Renal cortical epithelial cell (primary cell): ENCODE measurements at places on chromosomes 16 and 17.

DNA sequence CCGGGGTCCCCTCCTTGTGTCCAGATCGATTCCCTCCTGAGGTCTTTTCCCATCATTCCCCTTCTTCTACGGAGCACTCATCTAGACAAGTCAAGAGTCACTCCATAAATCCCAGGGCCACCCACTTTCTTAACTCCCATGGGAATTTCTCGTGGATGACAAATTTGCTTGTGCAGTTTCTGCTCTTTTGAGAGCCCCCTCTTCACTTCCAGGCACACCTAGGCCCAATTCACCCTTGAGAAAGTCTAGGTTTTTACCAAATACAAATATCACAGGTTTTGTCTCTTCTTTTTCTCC lies 522 bp upstream of the POLDIP2 start:
- no peak for DNase-seq

DNA sequence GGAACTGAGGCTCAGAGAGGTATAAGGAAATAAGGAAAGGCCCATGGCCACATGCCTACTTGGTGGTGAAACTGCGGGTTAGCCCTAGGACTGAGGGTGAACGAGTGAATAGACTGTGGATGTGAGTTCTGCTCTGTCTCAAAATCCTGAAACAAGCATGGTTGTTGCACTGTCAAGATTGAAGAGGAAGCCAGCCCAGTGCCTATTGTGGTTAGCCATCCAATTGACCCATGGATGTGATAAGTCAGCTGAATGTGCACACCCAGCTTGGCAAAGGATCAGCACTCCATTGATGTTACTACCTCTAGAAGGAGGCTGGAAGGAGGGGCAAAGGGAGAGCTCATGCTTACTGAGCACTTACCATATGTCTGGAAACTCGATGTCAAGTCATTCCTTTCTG lies 4.5 kb downstream of the TMEM114 start:
- no peak for DNase-seq

DNA sequence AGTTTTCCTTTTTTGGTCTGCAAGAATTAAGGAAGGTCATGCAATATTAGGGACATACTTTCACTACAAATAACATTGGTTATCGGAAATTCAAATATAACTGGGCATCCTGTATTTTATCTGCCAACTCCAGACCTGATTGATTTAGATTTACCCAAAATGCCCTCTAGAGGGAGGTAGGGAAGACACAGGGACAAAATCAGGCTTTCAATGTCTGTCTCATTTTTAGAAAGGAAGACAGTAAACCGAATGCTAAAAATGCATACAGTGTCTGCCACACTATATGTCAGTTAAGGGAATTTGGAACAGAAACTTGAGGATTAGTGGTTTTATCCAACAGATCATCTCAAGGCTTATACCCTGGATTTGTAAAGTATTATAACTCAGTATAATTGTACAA lies 161.7 kb upstream of the SOX9 start:
- peak; percentile 15 for DNase-seq

- peak; percentile 50 for DNase-seq
These were observed 1.5 kb upstream of the SREBF1 start for GRCh38 chr17:17837966-17838962.

DNA sequence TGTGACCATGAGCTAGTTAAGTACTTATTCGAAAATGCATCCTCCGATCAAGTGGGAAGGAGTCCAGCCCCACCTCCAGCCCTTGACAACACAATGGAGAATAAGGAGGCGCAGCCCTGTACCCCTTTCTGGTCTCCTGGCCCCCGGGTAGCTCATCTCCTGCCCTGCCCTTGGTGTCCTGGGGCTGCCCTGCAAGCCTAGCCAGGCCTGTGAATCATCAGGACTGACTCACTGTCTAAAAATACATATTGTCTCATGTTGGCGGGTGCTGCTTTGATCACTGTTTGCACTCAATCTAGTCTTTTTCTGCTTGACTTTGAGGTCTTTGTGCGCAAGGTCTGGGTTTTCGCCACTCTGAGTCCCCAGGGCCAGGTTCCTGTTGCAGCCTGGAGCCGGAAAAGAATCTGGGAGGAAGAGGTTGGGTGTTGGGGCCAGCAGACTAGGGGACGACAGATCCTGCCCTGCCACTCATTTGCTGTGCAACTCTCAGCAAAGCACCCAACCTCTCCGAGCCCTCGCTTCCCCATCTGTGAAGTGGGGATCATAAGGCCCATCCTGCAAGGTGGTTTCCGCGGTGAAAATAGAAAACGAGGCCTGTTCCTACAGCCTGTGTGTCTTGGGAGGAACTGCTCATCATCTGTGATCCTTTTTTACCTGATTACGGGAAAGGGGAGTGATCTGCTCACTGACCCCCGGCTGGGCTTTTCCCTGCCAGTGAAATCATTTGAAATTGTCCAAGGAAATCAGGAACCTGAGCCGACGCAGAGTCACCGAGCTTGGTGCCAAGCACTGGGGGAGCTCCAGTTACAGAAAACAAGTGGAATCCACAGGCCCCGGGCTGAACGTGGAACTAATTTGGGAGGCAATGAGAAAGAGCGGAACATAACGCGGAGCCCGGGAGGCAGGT lies 230.4 kb downstream of the PARN start:
- peak; percentile 68 for DNase-seq

DNA sequence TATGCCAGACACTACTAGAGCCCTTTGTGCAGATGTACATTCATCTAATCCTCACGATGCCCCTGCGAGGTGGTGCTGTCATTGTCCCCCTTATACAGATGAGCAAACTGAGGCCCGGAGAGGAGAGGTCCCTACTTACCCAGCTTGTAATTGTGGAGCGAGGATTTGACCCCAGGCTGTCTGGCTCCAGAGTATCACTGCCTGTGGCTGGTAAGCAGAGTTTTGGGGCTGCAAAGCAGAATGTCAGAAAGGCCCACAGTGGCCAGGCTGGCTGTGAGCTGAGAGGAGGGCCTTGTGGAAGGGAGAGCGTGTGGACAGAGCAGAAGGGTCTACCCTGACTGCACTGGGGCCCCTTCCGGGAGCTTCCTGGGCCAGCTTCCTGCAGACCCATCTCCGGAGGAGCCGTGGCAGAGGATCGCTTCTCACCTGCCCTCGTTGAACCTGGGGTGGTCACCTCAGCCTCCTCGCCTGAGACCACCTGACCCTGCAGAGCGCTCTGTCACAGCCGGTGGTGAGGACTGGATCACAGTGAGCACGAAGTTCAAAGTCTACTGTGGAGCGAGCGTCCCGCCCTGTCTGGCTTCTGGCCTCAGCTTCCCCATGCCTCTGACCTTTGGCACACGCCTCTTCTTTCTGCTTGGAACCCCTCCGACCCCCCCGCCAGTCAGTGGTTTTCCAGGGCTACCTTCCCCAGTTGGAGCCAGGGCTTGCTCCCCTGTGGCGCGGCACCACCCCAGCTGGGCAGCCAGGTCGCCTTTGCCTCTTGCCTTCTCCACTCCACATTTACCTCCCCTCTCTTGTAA lies 12.1 kb downstream of the CMIP start:
- DNase-seq, result no peak

DNA sequence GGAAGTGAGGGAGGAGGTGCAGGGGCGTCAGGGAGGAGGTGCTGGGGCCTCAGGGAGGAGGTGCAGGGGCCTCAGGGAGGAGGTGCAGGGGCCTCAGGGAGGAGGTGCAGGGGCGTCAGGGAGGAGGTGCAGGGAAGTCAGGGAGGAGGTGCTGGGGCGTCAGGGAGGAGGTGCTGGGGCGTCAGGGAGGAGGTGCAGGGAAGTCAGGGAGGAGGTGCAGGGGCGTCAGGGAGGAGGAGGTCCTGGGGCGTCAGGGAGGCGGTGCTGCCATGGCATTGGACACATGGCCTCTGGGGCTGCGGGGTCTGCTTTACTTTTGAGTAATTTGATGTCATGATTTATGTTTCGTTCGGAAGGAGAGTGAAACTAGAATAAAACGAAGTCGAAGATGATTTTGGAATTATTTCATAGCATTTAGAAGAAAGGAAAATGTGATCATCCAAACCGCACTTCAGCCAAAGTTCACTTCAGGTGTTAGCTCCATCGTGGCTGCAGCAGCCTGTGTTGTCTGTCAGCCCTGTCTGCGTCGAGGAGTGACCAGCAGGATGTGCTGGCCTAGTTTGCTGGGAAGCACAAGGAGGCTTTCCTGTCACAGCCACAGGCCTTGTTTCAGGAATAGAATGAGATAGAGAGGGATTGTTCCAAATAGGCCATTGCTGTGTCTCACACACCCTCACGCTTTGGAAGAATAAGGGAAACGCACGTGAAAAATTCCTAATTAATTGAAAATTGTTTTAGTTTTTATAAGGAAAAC lies 42.8 kb downstream of the RAB11FIP3 start:
- DNase-seq, result no peak

DNA sequence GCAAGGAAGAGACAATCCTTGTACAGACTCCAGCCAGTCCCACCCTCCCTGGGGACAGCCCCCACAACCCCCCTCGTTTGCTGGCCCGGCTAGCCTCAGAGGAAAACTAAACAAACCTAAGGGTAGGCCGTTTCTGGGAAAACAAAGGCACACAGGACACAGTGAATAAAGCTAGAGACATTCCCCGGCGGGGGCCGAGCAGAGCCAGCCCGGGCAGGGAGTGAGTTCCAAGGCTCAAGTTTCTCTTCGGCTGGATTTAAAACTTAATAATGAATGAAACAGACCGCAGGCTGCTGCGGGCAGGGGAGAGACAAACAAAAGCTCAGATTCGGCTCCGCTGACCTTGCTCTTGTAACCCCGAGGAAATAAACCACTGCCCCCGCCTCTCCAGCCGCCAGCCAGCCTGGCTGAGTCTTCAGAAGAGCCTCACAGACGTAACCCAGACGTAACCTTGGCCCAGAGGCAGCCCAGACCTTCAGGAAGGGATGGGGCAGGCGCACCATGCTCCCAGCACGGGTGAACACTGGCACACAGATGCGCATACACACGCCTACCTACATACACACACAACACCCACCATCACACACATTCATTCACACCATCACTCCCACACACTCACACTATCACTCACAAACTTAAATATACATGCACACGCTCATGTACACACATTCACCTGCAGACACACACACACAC lies 216.0 kb downstream of the ZNF423 start:
- peak; percentile 24 for DNase-seq

GRCh38 chr17:57701124-57701523 lies 44.0 kb downstream of the CCDC182 start:
- no peak for DNase-seq

DNA sequence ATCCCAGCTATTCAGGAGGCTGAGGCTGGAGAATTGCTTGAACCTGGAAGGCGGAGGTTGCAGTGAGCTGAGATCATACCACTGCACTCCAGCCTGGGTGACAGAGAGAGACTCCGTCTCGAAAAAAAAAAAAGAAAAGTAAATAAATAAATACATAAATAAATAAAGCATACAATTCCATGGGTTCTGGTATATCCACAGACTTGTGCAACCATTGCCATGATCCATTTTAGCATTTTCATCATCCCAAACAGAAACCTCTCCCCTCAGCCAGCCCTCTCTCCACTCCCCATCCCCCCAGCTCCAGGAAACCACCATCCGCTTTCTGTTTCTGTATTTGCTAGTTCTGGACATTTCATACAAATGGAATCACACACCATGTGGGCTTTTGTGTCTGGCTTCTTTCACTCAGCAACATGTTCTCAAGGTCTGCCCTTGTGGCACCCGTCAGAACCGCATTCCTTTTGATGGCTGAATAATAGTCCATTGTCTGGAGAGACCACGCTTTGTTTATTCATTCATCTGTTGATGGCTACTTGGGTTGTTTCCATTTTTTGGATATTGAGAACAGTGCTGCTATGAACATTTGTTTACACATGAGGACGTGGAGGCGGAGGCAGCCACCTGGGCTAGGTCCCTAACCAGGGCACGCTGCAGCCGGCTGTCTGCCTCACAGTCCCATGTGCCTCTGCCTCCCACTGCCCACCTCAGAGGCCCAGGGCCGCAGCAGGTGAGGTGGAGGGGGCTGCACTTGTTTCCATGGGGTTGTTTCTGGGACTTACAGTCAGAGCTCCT lies 76.2 kb downstream of the NT5M start:
- DNase-seq, result no peak

GRCh38 chr16:57538235-57538721 lies 1.9 kb upstream of the CCDC102A start:
- DNase-seq, result no peak

DNA sequence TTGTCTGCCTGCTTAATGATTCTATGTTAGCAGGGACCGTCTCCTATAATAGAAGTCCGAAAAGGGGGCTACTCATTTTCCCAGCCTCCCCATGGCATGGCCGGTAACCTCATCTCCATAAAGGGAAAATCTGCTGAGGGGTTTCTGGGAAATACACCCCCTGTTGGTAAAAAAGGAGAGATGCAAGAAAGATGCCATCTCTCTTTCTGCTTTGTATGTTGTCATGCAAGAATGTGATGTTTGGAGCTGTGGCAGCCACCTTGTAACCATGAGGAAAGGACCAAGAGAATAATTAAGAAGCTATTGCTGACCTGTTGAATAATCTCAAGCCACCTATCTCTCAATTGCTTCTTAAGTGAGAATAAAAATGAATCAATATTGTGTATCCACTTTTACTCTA lies 94.8 kb upstream of the XYLT1 start:
- DNase-seq, result no peak

DNA sequence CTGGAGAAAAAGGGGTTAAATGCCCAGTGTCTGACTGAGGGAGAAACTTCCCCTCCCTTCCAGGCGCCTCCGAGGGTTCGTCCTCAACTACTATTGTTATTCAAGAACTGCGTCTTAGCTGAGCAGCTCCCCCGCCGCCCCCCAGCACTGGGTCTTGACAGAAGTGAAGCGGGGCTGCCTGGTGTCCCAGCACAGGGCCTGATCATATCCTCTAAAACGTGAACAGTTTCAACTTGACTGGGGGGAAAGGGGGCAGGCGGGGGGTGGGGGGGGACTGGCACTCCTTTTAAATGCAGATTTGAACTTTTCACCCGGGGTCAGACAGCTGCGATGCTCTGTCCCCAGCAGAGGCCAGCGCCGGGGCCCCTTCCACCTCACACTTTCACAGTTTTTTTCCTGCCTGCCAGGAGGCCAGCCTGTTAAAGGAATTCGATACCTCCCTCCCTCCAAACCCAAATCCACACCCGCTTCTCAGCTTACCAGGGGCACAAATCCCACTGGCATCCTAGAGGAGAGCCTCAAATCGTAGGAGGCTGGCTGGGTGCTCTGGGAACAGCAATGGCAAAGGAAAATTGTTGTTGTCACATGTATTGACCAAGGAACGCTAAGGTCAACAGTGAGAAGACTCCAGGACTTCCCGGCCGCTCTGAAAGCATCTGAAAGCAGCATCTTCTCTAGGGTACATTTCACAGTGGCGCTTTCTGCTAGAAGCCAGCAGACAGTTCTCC lies 14.5 kb downstream of the ZFHX3 start:
- DNase-seq, result no peak

DNA sequence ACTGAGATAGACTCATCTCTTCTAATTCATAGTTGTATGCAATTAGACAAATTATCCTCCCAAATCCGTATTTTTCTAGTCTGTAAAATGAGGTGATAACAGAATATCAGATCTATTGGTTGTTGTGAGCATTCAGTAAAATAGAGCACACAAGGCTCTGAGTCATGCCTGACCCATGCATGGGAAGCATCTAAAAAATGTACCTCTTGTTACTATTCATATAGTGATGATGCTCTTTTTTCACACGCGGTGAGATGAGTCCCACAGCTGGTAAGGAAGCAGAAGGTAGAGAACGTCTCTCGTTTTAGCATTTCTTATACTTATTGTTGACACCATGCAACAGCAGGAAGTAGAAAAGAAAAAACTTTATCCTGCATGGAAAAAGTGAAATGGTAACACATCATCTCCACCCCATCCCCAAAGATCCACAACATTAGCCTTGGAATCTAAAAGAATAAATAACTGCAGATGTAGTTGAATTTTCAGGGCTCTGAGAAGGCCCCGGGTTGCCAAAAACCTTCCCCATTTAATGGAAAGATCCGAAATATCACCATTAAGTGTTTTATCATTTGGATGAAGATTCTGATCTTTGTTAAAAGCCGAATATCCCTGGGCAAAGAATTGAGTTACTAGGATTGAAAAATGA lies 215.6 kb downstream of the TMEM114 start:
- no peak for DNase-seq
